ENCODE measurements at places on chromosomes 6 and 20. TPM values are rescaled to one million over a fixed set of nuclear protein-coding genes. Genes with fewer than 3 reads are reported as not detected.

Gene TMEM244
- total RNA-seq = not detected

Gene VSX1
- total RNA-seq = not detected

DNA sequence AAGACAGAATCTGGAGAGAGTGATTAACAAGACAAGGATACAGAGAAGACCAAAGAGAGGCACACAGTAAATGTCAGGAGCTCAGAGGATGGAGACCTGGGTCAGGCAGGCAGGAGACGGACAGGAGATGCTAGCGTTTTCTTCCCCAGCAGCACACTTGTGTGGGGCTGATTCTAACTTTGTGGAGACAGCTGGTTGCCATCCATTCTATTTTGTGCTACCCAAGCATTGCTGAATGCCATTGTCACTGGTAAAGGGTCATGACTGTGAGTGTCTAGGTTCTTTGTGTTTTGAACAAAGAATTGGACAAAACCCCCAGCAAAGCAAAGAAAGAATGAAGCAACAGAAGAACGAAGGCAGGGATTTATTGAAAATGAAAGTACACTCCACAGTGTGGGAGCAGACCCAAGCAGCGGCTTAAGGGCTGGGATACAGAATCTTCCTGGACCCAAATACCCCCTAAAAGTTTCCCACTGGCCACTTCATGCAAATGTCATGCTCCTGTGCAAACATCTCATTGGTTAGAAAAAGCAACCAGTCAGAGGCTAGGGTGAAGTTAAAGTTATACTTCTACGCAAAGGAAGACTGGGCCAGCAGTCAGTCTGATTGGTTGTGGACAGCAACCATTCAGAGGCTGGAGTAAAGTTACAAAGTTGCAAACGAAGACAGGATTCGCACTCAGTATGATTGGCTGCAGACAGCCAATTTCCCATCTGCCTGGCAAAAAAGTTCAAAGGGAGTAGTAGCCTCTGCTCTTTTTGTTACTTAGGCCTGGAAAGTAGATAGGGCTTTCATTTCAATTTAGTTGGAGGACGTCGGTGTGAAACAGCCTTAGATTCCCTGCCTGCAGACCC lies 17.5 kb downstream of the PTK7 start:
- DNase-seq = no peak
- H3K27ac ChIP-seq = no peak overlapping the region
- H3K27me3 ChIP-seq = no peaks in the 10 kb centered on the region
- H3K36me3 ChIP-seq = no peaks in the 10 kb centered on the region

DNA sequence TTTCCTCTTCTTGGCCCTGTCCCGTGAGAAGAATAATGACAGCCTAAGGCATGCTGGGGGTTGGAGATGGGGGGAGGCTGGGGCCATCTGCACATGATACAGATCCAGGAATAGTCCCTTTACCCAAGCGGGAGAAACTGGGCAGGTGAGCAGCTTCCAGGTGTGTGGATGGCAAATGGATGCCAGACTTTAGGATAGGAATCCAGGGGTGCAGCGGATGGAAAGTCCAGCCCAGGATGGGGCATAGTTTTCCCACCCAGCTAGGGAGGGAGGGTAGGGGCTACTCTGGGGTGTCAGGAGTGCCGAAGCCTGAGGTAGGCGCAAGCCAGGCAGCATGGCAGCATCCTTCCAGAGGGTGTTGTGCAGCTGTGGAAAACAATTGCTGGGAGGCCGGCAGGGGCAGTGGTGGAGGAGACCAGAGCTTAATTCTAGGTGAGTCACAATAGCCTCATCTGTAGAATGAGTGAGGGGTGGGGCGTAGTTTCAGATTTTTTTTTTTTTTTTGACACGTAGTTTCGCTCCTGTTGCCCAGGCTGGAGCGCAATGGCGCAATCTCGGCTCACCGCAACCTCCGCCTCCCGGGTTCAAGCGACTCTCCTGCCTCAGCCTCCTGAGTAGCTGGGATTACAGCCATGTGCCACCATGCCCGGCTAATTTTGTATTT lies 15.4 kb upstream of the FAM110A start:
- H3K36me3 ChIP-seq = no peaks in the 10 kb centered on the region
- H3K4me3 ChIP-seq = no peak overlapping the region
- H3K27ac ChIP-seq = no peak overlapping the region
- no peak for DNase-seq
- H3K27me3 ChIP-seq = peaks cover 3% of the 10 kb centered on the region
- peaks cover 8% of the 10 kb centered on the region for H3K4me1 ChIP-seq

DNA sequence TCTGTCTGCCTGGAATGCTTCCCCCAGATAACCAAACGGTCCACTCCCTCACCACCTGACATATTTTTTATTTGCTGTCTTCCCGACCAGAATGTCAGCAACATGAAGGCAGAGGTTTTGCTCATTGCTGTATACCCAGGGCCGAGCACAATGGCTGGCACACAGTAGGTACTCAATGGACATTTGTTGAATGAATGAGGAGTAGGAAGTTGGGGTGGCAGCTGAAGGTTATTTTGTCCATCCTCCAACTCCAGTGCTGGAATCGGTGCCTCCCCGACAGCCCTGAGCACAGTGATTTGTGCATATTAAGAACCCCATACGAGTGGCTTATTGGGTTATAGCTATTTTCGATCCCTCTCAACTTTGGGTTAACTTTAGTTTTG lies 10.3 kb downstream of the DUSP15 start:
- no peak overlapping the region for H3K4me3 ChIP-seq
- no peak for DNase-seq
- peaks cover 33% of the 10 kb centered on the region for H3K27me3 ChIP-seq
- no peak overlapping the region for H3K27ac ChIP-seq
- no peaks in the 10 kb centered on the region for H3K36me3 ChIP-seq
- H3K4me1 ChIP-seq = peaks cover 17% of the 10 kb centered on the region

DNA sequence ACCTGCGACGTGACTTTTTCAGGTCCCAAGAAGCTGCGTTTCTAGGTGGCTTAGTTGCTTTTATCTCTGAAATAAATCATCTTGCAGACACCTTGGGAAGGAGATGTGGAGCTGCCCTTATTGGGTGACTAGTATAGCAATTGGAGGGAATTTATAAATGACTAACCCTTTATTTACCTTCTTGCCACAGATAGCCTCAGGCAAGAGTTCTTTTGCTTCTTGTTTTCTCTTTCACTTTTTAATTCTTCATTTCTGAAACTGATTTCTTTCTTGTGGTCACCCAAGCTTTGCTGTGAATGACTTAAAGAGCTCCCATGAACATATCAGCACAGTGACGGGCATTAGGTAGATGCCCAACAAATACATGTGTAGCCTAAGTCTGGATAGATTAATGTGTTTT lies 3.0 kb downstream of the ADGRF4 start:
- H3K36me3 ChIP-seq = no peaks in the 10 kb centered on the region
- no peak for DNase-seq
- H3K4me1 ChIP-seq = peaks cover 12% of the 10 kb centered on the region
- H3K27ac ChIP-seq = no peak overlapping the region
- peaks cover 3% of the 10 kb centered on the region for H3K27me3 ChIP-seq

DNA sequence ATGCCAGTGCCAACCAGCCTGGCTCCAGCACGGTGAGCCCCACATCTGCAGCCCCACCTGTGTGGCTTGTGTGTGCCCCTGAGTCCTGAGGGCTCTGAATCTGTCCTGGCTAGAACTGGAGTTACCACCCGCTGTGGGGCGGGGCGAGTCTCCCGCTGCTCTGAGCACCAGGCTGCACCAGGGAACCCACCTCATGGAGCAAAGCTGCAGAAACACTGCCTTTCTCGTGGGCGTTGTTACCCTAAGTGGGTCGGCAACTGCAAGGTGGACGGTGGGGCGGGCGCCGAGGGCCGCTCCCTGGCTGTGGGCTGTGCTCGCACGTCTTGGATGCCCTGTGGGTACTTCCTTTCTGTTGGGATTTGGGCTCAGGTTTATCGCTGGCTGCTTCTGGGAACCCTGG lies 12.7 kb upstream of the ZBTB46 start:
- H3K4me1 ChIP-seq = peaks cover 17% of the 10 kb centered on the region
- H3K4me3 ChIP-seq = no peak overlapping the region
- H3K36me3 ChIP-seq = no peaks in the 10 kb centered on the region
- H3K27me3 ChIP-seq = peaks cover 36% of the 10 kb centered on the region

DNA sequence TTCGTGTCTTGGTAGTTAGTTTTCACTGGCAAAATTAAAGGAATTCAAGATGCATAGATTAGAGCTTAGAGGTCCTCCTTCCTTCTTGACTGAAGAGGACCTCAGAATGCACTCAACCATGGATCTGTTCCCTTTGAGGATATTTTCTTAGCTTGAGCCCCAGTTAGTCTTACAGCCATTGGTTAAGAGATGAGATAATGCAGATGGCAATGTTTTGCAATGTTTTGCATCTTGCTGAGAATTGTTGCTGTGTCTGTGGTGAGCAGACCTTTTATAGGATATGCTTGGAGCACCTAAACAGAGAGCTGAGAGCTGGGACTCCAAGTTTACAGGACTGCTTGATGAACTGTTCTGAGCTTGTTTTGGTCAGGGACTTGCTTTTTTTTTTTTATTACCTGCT lies 107.5 kb downstream of the TMEM170B start:
- DNase-seq = no peak
- H3K4me1 ChIP-seq = no peaks in the 10 kb centered on the region
- no peaks in the 10 kb centered on the region for H3K27me3 ChIP-seq
- H3K4me3 ChIP-seq = no peak overlapping the region
- no peaks in the 10 kb centered on the region for H3K36me3 ChIP-seq
- H3K27ac ChIP-seq = no peak overlapping the region

DNA sequence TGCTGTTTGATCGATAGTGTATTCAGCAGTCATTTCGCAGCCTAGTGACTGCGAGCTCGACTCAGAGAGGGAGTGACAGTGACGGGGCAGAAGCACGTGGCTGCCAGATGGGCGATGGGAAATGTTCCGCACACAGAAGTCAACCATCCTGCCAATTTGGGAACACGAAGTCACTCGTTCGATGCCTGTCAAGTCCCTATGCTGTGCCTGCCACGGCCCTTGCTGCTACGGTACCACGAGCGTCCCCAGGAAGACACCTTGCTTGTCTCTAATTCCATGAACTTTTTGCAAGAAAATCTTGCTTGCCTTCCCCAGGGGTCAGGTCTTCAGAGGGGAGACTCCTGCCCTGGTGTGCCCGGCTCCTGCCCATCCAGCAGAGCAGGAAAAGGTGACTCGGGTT lies 17.0 kb upstream of the STX16 start:
- H3K4me1 ChIP-seq = peaks cover 14% of the 10 kb centered on the region
- H3K27ac ChIP-seq = no peak overlapping the region

GRCh38 chr6:168990019-168990751 lies 263.5 kb downstream of the THBS2 start:
- H3K27me3 ChIP-seq = no peaks in the 10 kb centered on the region
- no peak overlapping the region for H3K27ac ChIP-seq
- no peaks in the 10 kb centered on the region for H3K4me1 ChIP-seq

DNA sequence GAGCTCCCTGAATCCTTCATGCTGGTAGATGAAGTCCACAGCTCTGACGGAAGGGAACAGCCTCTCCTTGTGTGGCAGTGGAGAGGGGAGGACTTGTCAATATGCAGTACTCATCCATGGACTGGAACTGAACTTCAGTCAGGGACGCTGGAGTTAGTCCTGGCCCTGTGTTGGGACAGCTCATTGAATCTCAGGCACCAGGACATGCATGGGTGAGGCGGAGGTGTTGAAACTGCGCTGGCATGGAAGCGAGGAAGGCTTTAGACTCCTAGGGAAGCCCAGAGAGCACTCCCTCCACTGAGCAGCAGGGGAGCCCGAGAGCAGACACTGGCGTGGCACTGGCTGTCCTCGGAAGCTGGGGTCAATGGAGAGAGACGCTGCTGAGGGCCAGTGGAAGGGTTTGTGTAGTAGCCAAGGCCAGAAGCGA lies 161.3 kb upstream of the GGTLC1 start:
- no peaks in the 10 kb centered on the region for H3K36me3 ChIP-seq
- no peak for DNase-seq
- H3K27me3 ChIP-seq = peaks cover 5% of the 10 kb centered on the region
- H3K4me1 ChIP-seq = peaks cover 7% of the 10 kb centered on the region
- no peak overlapping the region for H3K27ac ChIP-seq

DNA sequence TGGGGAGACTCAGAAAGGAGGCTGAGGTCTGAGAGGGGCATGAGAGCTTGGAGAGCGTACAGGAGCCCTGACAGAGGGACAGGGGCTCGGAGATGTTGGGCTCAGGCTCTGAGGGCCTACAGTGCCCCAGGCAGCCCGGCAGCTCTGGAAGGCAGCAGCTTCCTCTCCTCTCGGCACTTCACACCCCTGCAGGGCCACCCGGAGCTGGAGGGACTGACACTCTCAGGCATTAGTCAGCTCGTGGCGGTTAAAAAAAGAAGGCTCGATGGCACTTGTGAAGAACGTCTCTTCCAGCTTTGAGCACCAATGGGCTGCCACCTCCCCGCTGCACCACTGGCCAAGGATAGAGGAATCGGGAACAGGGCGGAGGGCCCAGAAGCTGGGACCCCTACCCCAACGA lies 62.6 kb upstream of the SIRPA start:
- no peak overlapping the region for H3K4me3 ChIP-seq
- no peak for DNase-seq
- peaks cover 4% of the 10 kb centered on the region for H3K27me3 ChIP-seq
- H3K4me1 ChIP-seq = no peaks in the 10 kb centered on the region
- H3K27ac ChIP-seq = no peak overlapping the region

DNA sequence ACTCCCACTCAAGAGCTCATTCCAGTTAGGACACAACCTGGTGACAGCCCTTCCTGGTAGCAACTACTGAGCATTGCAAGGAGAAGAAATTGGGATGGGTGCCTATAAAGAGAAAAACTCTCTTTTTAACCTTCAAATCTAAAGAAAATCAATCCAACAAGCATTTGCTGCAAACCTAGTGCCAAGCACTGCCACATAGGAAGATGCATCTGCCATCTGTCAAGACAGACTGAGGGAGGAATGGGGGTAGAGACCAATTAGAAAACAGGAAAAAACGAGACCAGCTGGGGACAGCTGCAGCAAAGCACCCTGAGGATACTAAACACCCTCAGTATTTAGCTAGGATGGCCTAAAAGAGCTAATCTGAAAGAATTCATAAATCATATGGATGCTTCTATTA lies 27.9 kb downstream of the HLA-DMB start:
- no peak overlapping the region for H3K4me3 ChIP-seq
- DNase-seq = no peak
- peaks cover 44% of the 10 kb centered on the region for H3K27me3 ChIP-seq
- no peak overlapping the region for H3K27ac ChIP-seq
- H3K4me1 ChIP-seq = no peaks in the 10 kb centered on the region

DNA sequence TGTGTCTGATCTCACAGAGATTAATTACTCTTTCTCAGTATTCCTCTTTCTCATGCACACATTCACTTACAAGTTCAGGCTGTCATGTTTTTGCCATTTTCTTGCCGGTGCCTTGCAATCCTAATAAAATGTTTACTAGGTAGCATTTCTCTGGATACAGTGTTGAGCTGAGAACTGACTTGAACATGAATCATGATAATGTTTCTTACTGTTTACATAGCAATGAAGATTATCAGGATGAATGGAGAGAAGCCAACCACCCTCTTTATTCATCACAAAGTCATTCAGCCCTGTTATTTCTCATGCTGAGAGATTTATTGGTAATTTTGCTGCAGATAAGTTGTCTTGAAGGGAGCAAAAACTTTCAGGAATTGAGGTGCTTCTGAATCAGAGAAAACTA lies 185.5 kb upstream of the ECI2 start:
- H3K4me1 ChIP-seq = no peaks in the 10 kb centered on the region
- no peaks in the 10 kb centered on the region for H3K36me3 ChIP-seq
- H3K27me3 ChIP-seq = peaks cover 11% of the 10 kb centered on the region
- no peak overlapping the region for H3K27ac ChIP-seq

GRCh38 chr6:127403636-127404035 lies 55.6 kb downstream of the KIAA0408 start:
- no peaks in the 10 kb centered on the region for H3K27me3 ChIP-seq
- H3K27ac ChIP-seq = no peak overlapping the region
- H3K4me1 ChIP-seq = peaks cover 9% of the 10 kb centered on the region
- no peak overlapping the region for H3K4me3 ChIP-seq
- H3K36me3 ChIP-seq = no peaks in the 10 kb centered on the region

- H3K4me1 ChIP-seq = peaks cover 50% of the 10 kb centered on the region
- H3K4me3 ChIP-seq = no peak overlapping the region
- DNase-seq = no peak
- H3K27ac ChIP-seq = no peak overlapping the region
- H3K36me3 ChIP-seq = peaks cover 6% of the 10 kb centered on the region
- no peaks in the 10 kb centered on the region for H3K27me3 ChIP-seq
Observed at GRCh38 chr20:53826597-53827291, 233.1 kb upstream of the ZNF217 start.

All from activated CD4-positive, alpha-beta T cell treated with anti-CD3 and anti-CD28 coated beads, Interleukin-2, amount 10 ng/mL, durations not matched to agents 7 days and 5 days (primary cell).